ENCODE measurements at places on chromosomes 2 and 18.

- no peak for DNase-seq
Observed at GRCh38 chr2:9287400-9288045, 80.9 kb downstream of the ASAP2 start.

DNA sequence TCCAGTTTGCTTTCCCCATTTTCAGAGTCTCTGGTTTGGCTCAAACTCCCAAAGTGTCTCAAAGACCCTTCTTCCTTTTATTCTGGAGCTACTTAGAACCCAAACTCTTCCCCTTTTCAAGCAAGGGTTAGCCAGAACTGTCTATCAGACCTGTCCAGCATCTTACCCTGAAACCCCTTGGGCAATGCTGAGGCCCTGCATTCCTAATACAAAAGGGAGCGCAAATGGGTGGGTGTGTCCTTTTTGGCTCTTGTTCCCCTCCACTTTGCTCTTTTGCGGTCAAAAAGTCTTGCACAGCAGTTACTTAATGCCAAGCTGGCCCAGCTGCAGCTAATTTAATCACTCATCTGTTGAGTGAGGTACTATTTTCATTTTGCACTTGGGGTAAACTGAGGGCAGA is 231.2 kb upstream of the FOSL2 start:
- DNase-seq: no peak

DNA sequence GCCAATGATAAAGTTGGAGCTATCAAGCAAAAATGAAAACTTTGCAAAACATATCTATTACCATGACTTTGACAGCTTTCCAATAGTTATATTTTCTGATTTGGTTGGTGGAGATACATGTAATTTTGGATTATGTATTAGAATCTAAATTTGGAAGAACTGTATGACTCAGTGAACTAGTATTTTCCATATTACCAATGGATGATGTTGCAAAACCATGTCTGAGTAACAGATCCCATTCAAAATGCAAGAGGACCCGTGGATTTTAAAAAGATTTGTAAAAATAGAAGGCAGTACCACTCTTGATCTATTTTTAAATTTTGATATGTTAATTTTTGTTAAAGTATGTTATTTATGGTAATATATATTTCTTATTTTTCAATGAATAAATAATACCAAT is 83.0 kb downstream of the TAF4B start:
- DNase-seq: no peak

- no peak for DNase-seq
Observed at GRCh38 chr18:10559553-10560451, 34.0 kb downstream of the NAPG start.

- no peak for DNase-seq
Observed at GRCh38 chr2:226963528-226963927, 127.7 kb downstream of the RHBDD1 start.

- DNase-seq: no peak
Observed at GRCh38 chr2:127531221-127531648, 4.2 kb upstream of the MYO7B start.

GRCh38 chr18:26473672-26474071 is 74.7 kb downstream of the KCTD1 start:
- DNase-seq: no peak

GRCh38 chr2:177326005-177326404 is 61.5 kb upstream of the NFE2L2 start:
- DNase-seq: no peak

DNA sequence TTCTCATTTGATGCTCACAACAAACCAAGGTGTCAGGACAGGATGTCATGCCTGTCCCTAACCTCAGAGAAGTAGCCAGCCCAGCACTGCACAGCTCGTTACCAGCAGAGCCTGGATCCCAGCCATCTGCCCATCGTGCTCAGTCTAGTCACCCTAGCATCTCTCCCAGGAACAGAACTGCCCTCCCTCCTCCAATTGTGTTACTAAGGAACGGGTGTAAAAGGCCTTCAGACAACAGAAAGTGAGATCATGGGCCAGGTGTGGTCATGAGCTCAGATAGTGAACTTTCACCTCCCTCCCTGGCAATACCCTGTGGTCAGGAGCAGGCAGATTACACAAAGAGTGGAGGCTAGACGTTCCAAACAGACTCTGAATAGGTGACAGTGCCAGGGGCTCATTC is 111.8 kb upstream of the PPP1CB start:
- no peak for DNase-seq

DNA sequence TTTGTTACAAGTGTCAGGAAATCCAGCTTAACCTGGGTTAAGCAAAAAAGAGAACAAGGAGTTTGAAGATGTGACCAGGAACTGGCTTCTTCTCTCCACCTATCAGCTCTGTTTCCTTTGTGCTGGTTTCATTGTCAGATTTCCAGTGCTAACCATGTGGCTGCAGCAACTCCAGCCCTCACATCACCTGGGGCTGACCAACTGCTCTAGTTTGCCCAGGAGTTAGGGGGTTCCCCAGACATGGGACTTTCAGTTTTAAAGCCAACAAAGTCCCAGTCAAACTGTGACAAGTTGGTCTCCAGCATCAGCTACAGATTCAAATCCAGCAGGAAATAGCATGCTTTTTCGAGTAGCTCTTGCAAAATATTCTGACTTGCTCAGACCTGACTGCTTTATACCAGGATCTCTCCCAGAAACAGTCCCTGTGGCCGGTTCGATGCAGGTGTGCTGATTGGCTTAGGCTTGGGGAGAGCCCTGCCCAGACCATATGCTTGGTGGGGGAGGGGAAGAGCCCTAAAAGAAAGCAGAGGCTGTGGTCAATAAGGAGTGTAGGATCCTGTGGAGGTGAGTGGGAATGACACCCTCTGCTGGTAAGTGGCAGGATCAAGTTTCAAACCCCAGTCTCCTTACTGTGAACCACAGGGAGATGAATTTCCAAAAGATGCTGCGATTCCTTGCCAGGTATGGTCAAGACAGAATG is 49.5 kb downstream of the KCNE4 start:
- DNase-seq: no peak

DNA sequence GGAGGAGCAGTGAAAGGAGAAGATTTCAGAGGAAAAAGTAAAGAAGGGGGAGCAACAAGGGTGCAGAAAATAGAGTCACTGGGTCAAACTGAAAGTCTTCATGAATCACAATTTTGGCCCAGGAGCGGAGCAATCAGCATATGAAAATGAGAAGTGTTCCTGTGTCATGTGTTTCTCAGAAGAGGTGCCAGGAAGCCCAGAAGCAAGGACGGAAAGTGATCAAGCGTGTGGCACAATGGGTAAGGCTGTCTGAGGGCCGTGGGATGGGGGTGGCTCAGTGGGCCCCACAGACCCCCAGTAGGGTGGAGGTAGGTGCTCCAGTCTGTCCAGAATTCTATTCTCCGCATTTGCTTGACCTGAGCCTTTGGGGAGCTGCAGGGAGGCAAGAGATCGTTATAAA is 44.2 kb downstream of the SP140 start:
- no peak for DNase-seq

DNA sequence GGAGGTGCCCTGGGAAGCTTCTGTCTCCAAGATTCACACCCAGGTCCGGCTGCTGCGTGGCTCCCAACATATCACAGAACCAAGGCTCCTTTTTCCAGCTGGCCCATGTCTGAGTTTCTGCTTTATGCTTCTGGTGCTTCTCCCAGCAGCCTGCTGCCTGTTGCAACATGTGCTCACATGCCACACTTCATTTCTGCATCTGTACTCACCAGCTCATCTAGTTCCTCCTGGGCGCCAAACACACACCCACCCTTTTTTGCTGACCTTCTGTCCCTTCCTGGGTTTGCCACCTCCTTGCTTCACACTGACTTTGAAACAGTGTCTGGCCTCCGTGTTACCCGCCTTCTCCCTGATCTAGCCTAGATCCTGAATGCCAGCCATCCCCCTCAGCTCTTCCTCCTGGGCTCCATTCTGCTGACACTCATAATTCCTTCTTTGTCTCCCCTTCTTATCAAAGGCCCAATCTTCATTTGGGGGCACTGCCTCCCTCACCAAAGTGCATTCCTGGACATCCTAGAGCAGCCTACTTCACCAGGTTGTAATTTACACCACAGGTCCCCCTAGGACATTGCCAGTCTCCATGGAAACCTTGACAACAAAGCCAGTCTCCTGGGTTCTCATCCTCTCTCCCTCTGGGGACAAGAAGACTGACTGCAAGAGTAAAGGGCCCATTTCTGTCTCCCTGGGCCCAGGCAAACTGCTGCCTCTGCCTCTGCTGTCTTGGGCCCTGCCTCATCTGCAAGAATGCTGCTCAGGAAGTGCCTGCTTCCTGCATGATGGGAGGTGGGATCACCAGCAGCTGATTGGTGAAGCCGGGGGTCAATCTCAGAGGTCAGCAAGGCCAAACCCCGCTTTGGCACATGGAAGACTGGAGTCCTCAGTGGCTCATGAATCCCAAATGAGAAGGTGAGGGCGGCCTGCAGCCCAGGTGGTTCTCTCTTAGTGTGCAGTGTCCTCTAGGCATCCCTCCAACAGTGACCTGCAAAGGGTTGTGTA is 13.9 kb upstream of the PROM2 start:
- no peak for DNase-seq

DNA sequence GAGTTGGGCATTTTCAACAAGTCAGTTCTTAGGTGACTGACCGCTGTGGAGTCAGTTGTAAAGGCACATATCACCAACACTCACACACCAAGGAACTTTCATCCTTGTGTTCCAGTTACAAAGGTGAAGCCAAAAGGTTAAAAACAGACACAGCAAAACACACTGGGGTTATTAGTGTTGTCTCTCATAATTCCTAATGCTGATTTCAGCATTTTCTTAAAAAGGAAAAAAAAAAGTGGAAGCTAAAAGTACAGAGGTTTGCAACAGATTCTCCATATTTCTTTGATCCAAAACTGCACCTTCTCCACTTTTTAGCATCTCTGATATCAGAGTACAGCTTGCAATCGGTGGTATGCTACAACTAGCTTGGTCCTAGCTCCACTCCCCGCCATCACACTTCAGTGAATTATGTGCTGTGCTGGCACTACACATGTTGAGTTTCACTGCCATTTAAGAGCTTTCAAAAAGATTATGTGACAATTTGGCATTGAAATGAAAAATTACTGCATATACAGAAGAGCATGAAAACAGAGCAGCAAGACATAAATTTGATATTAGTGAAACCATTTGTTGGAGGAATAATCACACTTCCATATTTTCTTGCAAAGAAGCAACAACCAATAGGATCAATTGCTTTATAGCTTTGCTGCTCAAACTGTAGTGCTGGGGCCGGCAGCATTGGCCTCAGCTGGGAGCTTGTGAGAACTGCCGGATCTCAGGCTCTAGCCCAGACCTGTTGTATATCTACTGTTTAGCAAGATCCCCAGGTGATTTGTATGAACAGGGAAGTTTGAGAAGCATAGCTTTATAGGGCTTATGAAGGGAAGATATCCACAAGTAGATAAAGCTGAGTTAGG is 62.3 kb upstream of the DAPL1 start:
- DNase-seq: no peak

GRCh38 chr18:39788383-39788782 is 2166.7 kb upstream of the PIK3C3 start:
- DNase-seq: no peak

- DNase-seq: no peak
Observed at GRCh38 chr2:73350035-73350691, 35.5 kb upstream of the ALMS1 start.

- peak; percentile 13 for DNase-seq
Observed at GRCh38 chr18:24397131-24397693, 412 bp downstream of the OSBPL1A start.

DNA sequence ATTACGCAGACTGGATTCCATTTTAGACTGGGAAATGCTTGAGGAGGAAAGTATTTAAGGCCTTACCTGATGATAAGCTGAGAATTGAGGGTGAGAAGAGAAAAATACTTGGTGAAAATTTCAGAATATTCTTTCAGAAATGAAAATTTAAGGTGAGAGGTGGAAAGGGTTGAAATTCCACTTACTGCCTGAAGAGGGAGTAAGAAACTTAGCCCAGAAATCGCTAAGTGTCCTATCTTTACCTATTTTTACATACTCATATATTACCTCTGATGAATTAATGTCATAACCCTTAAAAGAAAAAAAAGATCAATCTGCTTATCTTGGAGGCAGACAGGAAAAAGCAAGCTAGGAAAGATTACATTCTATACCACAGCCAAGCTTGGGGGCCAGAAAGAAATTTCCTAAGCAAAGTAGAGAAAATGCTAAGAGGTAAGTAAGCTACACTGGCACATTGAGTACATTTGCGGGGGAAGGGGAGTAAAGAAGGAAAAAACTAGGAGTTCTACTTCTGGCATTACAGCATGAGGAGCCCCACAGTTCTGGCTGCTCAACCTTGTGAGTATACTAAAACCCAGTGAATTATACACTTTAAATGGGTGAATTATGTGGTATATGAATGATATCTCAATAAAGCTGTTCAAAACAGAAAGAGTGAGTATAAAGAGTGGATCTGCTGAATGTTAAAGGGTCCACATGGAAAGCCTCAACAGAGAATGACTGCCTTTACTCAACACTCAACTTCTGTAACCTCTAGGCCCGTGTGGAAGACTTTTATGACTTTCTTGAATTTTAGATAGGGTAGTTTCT is 33.8 kb downstream of the SMC6 start:
- DNase-seq: no peak

- no peak for DNase-seq
Observed at GRCh38 chr2:60368456-60368855, 185.0 kb downstream of the BCL11A start.

GRCh38 chr2:45889053-45889452 is 237.6 kb downstream of the PRKCE start:
- no peak for DNase-seq

DNA sequence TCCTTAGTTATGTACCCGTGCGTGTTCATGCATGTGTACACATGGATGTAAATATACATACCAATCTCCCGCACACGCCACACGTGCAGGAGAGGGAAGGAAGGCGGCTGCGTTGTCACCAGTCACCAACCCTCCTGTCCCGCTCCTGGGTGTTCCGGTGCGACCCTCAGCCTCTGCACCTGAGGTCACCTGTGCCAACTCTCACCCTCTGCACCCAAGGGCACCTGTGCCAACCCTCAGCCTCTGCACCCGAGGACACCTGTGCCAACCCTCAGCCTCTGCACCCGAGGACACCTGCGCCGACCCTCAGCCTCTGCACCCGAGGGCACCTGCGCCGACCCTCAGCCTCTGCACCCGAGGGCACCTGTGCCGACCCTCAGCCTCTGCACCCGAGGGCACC is 192.8 kb upstream of the SALL3 start:
- DNase-seq: no peak

- no peak for DNase-seq
Observed at GRCh38 chr2:235745597-235745996, 251.8 kb downstream of the AGAP1 start.

DNA sequence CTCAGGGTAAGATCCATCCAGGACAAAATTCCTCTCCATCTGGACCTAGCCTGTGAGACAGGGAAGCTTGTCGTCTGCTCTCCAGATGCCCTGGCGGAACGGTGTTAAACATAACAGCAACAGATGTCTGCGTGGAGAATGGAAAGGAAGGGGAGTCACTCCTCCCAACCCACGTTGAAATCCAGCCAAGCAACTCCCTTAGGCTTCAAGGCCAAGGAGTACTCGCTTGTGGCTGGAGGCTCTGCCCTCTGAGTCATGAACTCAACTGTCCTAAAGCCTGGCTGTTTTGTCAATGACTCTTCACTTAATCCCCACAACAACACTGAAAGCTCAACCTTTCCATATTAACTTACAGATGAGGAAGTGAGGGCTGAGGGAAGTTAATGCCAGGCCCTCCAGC is 42.2 kb downstream of the TPO start:
- DNase-seq: no peak

Measured in activated T-cell treated with anti-CD3 and anti-CD28 coated beads for 24 hours (primary cell).